Activated CD8-positive, alpha-beta T cell treated with anti-CD3 and anti-CD28 coated beads for 36 hours (primary cell): ENCODE measurements at places on chromosomes 16 and 17. TPM values are rescaled to one million over a fixed set of nuclear protein-coding genes. Genes with fewer than 3 reads are reported as not detected.
A peak's percentile ranks its signal among the peaks of the same experiment; 100 is the strongest.

DNA sequence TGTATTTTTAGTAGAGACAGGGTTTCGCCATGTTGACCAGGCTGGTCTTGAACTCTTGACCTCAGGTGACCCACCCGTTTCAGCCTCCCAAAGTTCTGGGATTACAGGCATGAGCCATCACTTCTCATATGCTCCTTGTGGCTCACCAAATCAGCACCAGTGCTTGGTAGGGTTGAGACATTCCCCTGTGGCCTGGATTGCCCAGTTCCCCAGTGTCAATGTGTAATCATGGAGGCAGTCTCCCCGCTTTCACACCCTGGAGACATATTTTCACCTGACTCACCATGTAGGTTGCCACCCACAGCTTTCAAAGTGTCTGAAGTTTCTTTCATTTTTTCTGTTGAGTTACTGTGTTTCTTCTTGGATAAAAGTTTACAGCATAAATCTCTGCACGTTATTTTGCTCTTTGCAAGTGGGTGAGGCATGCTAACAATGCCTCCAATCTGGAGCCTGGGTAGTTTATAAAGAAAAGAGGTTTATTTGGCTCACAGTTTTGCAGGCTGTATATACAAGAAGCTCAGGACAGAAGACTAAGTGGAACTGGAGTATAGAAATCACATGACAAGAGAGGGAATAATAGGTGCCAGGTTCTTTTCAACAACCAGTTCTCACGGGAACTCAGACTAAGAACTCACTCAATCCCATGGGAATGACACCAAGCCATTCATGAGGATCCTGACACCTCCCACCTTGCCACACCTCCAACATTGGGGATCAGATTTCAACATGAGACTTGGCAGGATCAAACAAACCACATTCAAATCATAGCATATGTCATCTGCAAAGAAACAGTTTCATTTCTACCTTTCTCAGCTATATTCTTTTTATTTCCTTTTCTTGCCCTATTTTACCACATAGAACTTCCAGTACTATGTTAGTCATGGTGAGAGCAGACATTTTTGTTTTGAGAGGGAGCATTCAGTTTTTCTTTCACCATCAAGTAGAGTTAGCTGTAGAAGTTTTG lies 113.2 kb downstream of the PHKB start:
- peaks cover 35% of the 10 kb centered on the region for H3K36me3 ChIP-seq
- peak; percentile 46 for DNase-seq
- no peaks in the 10 kb centered on the region for H3K27me3 ChIP-seq
- H3K27ac ChIP-seq = peak overlapping the region; percentile 73

Gene TM4SF5
- total RNA-seq = not detected

DNA sequence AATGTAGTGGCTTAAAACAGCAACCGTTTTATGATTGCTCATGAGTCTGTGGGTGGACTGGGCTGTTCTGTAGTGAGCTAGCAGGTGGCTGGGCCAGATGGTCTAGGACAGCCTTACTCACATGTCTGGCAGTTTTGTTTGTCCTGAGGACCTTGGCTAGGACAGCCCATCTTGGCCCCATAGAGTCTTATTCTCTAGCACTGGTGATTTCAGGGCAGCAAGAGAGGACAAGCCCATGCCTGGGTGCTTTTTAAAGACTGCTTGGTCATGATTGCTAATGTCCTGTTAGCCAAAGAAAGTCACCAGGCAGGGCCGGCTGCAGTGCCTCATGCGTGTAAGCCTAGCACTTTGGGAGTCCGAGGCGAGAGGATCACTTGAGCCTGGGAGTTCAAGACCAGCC lies 139.8 kb downstream of the KATNIP start:
- no peaks in the 10 kb centered on the region for H3K4me1 ChIP-seq
- no peak overlapping the region for H3K4me3 ChIP-seq
- DNase-seq = no peak
- H3K27me3 ChIP-seq = no peaks in the 10 kb centered on the region
- H3K36me3 ChIP-seq = no peaks in the 10 kb centered on the region
- H3K27ac ChIP-seq = no peak overlapping the region

Gene CDRT4
- 3.7 TPM for total RNA-seq

- peaks cover 6% of the 10 kb centered on the region for H3K4me1 ChIP-seq
- H3K27ac ChIP-seq = no peak overlapping the region
- DNase-seq = no peak
Measured at GRCh38 chr17:49681106-49681979, 3.4 kb upstream of the SPOP start.

DNA sequence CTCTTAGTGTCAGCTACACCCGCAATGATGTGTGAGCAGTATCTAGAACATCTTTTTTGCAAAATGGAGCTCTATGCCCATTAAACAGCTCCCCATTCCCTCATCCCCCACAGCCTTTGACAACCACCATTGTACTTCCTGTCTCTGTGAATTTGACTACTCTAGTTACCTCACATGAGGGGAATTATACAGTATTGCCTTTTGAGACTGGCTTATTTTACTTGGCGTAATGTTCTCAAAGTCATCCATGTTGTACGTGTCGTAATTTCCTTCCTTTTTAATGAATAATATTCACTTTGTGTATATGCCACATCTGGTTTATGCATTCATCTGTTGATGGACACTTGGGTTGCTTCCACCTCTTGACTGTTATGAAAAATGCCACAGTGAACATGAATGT lies 23.2 kb upstream of the CCL22 start:
- no peak overlapping the region for H3K27ac ChIP-seq
- no peaks in the 10 kb centered on the region for H3K36me3 ChIP-seq
- peaks cover 11% of the 10 kb centered on the region for H3K4me1 ChIP-seq

GRCh38 chr17:77393274-77393600 lies 252.5 kb downstream of the SEC14L1 start:
- no peak for DNase-seq
- H3K4me1 ChIP-seq = peaks cover 63% of the 10 kb centered on the region
- no peaks in the 10 kb centered on the region for H3K27me3 ChIP-seq
- H3K4me3 ChIP-seq = no peak overlapping the region
- peak overlapping the region; percentile 55 for H3K27ac ChIP-seq

Gene CCL23
- total RNA-seq = not detected

Gene PYDC1
- total RNA-seq = not detected

Gene ALDH3A1
- total RNA-seq = 0.92 TPM

- peak overlapping the region; percentile 38 for H3K27ac ChIP-seq
- H3K36me3 ChIP-seq = peaks cover 39% of the 10 kb centered on the region
- H3K27me3 ChIP-seq = no peaks in the 10 kb centered on the region
- H3K4me1 ChIP-seq = peaks cover 2% of the 10 kb centered on the region
- no peak for DNase-seq
Measured at GRCh38 chr16:68166264-68166663, 69.7 kb downstream of the ESRP2 start.

DNA sequence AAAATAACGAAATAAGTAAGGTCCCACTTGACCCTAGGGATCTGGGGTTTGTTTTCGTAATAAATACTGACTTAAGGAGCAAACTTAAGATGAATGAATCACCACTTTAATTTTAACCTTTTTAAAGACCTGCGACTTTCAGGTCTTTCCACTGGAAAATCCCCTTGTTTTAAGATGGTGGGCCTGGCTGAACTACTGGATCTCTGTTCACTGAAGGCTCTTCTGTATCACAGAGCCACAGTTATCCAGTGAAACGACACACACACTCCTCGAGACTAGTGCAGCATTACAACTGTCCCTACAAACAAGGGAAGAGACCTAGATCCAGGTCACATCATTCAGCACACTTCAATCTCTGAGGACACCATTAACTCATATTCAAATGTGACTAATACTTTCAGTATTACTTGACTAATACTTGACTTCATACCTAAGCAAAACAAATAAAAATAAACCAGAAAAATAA lies 299.0 kb downstream of the CEP112 start:
- DNase-seq = no peak
- H3K36me3 ChIP-seq = no peaks in the 10 kb centered on the region
- H3K4me3 ChIP-seq = no peak overlapping the region
- no peak overlapping the region for H3K27ac ChIP-seq
- H3K27me3 ChIP-seq = no peaks in the 10 kb centered on the region

Gene GJD3
- not detected for total RNA-seq

Gene COX6A2
- total RNA-seq = not detected

DNA sequence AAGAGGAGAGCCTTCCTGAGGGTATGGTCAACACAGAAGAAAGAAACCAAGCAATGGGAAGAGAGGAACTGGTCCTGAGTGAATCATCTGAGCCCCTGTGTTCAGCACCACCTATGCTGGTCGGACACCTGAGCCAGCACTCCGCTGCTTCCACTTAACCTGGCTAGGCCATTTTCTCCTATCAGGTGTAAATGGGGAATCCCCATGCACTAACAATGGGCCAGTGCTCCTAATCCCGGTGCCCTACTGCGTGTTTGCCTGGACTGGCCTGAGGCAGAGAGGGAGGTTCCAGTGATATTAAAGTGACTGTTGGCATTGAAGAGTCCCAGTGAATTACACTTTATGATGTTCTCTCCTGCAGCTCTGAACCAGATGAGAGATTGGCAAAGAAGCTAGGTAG lies 34.4 kb upstream of the XYLT2 start:
- peaks cover 28% of the 10 kb centered on the region for H3K4me1 ChIP-seq
- DNase-seq = no peak
- H3K36me3 ChIP-seq = no peaks in the 10 kb centered on the region
- peaks cover 15% of the 10 kb centered on the region for H3K27me3 ChIP-seq

- peak overlapping the region; percentile 51 for H3K27ac ChIP-seq
- peaks cover 55% of the 10 kb centered on the region for H3K4me1 ChIP-seq
- no peak overlapping the region for H3K4me3 ChIP-seq
- H3K27me3 ChIP-seq = peaks cover 8% of the 10 kb centered on the region
- DNase-seq = peak; percentile 36
- no peaks in the 10 kb centered on the region for H3K36me3 ChIP-seq
Measured at GRCh38 chr17:36094746-36095145, 4.8 kb upstream of the CCL3 start.

GRCh38 chr16:17211797-17212196 lies 259.0 kb downstream of the XYLT1 start:
- H3K27me3 ChIP-seq = no peaks in the 10 kb centered on the region
- DNase-seq = peak; percentile 68
- peaks cover 10% of the 10 kb centered on the region for H3K36me3 ChIP-seq
- peaks cover 16% of the 10 kb centered on the region for H3K4me1 ChIP-seq
- H3K27ac ChIP-seq = no peak overlapping the region
- H3K4me3 ChIP-seq = no peak overlapping the region

DNA sequence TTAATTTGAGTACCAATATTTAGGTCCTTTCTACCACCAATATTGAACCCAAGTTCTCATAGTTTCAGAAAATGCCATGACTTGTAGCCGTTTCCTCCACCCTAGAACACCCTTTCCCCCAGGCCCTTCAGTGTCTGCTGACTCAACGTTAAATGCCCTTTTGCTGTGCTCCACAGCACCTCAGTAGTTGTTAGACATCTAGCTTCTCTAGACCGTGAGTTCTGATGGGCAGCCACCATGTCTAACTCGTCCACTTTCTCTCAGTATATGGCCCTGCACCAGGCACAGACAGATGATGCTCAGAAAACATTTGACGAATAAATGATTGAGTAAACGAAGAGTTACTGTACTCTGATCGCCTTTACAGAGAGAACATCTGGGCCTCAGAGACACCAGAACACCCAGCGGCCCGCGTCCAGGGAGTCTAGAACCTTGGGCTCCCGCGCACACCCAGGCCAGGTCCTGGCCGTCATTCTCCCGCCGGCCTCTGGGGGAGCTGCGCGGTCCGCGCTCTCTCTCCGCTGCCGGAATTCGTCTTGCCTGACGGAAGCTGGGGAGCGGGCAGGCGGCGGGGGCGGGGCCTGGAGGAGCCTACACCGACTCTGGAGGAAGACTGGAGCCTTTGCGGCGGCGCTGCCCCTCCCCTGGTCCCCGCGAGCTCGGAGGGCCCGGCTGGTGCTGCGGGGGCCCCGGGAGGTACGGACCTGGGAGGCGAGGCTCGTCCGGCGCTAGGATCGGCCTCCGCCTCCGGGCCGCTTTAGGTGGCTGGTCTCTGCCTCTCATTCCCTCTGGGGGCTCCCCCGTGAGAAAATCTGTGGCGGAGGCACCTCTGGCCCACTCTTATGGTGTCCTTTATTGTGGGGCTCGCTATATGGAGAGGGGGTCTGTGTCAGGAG lies at the start of gene NKIRAS2:
Gene NKIRAS2, plus strand, starts transcription at position 582 of the 896 bp plus-strand sequence. CDS start 1,488 bp downstream, outside the sequence.
- H3K27ac ChIP-seq = peak within 1 kb of the TSS; percentile 79
- peak within 1 kb of the TSS; percentile 97 for H3K4me3 ChIP-seq
- peaks cover 31% of the 10 kb centered on the region for H3K36me3 ChIP-seq
- peaks cover 50% of the 10 kb centered on the region for H3K4me1 ChIP-seq
